ENCODE measurements at places on chromosomes 2 and 18. TPM values are rescaled to one million over a fixed set of nuclear protein-coding genes. Genes with fewer than 3 reads are reported as not detected.

Gene SPP2
- not detected for total RNA-seq

Gene TUBB8B
- not detected for total RNA-seq

Gene APOB
- 0.25 TPM for total RNA-seq

Gene RTP5
- 5.2 TPM for total RNA-seq

Measured in temporal lobe (tissue), 4 donors.